ENCODE measurements at places on chromosomes 5 and 9.

DNA sequence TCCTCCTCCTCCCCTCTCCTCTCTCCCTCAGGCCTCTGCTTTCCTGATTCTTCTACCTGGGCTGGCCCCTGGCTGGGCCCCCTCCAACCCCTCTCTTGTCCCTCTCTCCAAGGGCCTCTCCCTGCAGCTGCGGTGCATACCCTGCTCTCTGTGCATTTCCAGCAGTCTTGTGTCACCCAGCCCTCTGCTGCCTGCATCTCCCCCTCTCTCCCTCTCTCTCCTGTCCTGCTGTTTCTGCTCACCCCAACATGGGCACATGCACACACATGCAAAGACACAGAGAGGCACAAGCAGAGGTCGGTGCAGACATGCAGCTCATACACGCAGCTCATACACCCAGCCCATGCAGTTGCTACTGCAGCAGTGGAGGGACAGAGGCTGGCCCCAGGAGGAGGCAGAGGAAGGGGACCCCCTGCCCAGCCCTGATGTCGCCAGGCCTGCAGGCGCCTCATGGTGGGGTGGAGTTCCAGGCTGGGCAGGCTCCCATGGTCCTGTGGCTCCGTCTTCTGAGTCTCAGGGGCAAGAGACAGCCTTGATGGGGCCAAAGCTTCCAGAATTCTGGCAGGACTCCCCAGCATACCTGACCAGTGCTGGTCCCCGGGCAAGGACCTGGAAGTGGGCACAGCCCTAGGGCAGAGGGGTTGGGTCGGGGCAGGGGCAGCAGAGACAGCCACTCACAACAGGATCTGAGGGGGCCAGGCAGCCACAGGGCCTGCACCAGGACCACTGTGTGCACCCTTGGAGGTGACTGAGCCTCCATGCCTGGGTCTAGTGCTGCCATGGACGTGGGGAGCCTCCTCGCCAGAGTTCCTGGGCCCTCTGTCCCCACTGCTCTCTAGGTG, 216.9 kb downstream of the C9orf50 start:
- DNase-seq = no peak

- DNase-seq = peak; percentile 97
These were observed 29.0 kb downstream of the ABLIM3 start for GRCh38 chr5:149170299-149170698.

DNA sequence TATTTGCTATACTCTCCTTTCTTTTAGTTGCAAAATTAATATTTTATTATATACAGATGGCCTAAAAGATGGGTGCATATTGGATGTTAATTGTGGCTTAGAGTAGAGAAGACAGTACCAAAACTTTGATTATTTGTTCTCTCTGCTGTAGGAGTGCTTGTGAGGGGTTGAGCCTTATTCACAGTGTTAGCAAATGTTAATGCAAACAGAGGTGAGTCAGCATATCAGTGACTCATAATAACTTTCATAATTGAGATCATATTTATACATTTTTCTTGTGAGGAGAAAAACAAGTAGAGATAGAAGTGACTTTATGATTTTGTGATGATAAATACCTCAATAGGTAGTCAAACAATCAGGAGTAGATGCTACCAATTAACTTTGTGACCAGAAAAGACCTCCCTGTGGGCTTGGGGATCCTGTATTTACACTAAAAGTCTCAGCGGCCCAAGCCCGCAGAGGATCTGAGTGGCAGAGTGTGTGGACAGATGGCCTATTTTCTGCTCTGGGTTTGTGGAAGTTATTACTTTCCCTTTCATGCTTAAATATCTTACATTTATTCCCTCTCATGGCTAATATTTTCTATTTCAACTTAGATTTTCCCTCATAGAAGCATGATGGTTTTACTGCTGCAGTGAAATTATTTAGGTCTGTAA, 226.5 kb downstream of the TAF11L14 start:
- DNase-seq = no peak

DNA sequence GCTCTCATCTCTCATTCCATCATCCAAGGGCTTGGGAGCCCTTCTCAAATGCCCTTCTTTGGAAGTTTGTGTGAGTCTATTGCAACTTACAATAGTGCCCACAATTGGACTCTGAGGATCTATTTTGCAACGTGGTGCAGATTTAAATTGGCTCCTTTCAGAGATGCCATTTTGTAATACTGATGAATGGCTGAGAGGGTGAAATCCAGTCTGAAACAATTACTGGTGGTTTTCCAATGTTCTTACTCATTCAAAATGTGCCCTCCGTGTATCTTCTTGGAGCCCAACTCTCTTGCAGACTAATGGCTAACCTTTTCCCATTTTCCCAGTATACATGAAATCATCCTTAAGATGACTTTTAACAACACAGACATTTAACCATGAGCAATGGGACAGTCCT, 6.1 kb downstream of the ZNF462 start:
- no peak for DNase-seq

- no peak for DNase-seq
These were observed 16.2 kb downstream of the CDC14B start for GRCh38 chr9:96603305-96604003.

DNA sequence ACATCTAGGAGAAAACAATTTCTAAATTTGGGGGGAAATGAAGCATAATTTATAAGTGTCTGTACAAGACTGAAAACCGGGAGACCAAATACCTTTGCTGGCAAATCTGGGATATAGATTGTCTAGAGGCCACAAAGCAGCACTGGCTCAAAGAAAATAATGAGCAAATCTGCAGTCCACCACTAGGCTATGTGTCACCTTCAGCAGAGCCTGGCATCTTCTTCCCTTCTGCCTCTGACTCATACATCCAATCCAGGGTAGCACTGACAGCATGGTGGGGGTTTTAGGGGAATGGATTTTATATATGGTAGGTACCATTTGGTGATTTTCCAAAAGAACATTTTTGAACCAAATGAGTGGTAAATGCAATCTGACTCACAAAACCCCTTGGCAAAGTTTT, 12.8 kb downstream of the FAM81B start:
- no peak for DNase-seq

DNA sequence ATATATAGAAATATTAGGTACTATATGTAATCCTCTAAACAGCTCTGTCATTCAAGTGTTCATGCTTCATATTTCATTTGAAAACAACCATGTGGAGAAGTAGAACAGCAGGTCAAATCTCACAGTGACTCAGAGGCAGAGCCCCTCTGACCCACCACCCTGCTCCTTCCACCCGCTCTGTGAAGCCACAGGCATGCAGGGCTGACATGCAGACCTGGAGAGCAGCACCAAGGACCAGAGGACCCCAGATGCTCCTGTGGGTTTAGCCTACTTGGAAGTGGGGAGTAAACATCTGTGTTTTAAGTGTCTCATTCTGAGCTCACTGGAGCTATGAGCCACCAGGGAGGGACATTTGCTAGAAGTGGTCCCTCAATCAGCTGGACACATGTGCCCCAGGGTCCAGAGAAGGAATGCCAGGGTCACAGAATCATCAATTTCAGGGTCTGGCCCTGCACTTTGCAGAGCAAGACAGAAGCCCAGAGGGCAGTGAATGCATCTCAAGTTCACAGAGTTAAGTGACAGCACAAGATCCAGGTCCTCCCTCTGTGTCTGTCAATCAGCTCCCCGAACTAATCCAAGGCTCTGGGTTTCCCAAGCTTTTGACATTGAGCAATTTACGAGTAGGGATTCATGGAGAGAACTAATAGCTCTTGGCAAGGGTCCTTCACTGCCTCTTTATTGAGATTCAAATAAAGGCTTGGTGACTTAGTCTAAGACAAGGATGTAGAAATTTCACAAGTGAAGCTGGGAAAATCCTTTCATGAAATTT, 441.1 kb downstream of the SEMA5A start:
- no peak for DNase-seq

GRCh38 chr5:151459680-151460324, 12.4 kb downstream of the SLC36A1 start:
- DNase-seq = no peak

Data from NCI-H1694 treated with DMSO at 0.1 percent for 48 hours (cell line).